ENCODE measurements at places on chromosomes 1 and 21.
A peak's percentile ranks its signal among the peaks of the same experiment; 100 is the strongest.

DNA sequence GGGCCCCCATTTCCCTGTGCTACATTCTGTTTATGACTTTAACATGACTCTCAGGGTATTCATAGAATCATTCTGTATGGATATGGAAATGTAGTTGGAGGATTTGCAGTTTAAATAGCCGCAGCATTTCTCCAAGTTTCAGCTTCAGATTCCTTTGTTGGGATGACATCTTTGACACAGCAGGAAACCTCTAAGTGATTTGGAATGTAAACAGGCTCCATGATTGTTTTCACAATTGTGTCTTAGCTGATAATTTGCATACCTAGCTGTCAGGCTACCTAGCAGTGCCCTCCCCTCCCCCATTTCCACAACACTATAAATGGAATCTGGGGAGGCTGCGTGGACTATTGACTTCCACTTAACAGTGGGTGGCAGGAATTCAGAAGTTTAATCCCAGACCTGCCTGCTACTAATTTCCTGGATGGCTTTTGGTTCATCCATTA, 290.2 kb downstream of the HLX start:
- peak; percentile 83 for DNase-seq

- DNase-seq, result peak; percentile 59
These were observed 58.4 kb upstream of the COL6A1 start for GRCh38 chr21:45923146-45923545.

DNA sequence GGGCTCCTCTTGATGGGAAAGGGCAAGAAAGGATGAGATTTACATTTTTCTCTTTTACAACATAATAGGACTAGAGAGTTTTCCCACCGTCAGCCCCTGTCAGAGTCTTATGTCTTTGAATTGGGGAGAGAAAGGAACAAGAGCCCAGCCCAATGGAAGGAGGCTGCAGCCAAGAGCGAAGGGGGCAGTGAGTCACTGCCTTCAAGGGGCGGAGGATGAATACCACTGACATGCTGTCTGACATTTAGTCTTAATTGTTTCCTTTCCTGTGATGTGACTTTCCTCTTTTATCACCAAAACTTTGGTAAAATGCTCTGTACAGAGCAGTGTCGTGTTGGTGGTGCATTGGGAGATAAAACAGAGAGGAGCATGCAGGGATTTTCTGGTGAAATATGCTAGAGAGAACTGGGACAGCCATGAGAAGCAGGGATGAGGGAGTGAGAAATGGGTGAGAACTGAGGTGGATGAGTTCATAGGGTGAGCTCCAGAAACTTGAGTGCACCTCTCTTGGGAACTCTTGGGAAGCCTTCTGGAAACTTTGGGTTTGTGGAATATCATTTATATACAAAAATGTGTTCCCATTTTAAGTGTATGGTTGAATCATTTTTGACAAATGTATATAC, 179.9 kb upstream of the FGGY start:
- DNase-seq, result peak; percentile 78

- peak; percentile 69 for DNase-seq
These were observed 17.5 kb upstream of the RAB4A start for GRCh38 chr1:229253151-229253974.

GRCh38 chr21:38958940-38959691, 153.4 kb downstream of the ETS2 start:
- peak; percentile 87 for DNase-seq

GRCh38 chr1:83499998-83500397, 498.9 kb downstream of the TTLL7 start:
- no peak for DNase-seq

DNA sequence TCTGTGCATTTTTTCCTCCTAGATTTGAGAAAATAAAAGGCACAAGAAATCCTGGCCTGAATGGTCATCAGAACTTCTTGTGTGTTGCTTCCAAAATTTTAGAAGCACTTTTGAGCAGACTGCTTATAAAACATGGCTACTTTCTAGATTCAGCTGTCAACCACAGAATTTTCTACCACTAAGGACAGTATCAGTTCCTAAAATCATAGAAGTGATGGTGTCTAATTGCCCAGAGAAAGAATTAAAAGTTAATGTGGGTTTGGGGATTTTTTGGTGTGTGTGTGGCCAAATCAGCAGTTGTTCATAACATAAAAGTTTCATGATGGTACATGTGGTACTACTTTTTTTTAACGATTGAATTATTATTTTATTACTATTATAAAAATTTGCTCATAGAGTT, 171.4 kb upstream of the SNX7 start:
- no peak for DNase-seq

DNA sequence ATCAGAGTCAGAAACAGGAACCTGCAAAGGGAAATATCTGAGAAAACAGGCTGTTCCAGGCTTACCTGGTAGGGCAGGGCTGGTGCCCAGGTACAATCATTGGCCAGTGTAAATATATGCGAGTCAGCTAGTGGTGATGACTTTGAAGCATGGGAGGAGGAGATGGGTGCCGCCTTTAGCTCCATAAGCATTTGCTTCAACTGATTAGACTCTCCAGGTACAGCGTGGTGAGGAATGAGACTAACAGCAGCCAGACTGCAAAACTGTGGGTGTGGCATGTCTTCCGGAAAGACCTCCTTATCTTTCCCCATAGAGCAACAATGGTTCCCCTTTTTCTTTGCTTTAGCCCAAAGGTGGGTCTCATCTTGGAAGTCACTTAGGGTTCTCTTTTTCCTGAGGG, 137.2 kb downstream of the LRIG2 start:
- no peak for DNase-seq

DNA sequence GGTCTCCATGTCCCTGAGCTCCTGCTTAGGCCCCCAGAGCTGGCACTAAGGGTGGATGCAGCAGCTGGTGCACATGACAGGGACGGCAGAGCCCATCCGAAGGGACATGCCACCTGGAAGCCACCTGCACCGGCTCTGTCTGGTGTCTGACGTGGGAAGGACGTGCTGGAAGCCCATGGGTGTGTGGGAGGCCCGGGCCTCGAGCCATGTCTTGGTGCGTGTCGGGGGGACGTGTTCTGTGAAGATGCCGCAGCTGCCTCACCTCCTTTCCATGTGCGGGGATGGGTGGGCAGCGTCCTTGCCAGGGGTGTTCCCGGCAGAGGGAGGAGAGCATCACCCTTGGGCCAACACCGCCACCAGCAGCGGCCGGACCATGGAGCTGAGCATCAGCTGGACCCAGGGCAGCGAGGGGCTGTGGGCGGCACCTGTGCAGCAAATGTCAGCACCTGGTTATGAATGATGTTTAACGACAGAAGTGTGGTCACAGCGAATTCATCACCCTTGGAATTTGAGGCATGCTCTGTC, 15.5 kb upstream of the POFUT2 start:
- DNase-seq, result no peak

- DNase-seq, result no peak
These were observed 16.4 kb downstream of the MTHFR start for GRCh38 chr1:11789126-11790067.

GRCh38 chr1:47712596-47713299, 274.9 kb downstream of the FOXD2 start:
- DNase-seq, result no peak

DNA sequence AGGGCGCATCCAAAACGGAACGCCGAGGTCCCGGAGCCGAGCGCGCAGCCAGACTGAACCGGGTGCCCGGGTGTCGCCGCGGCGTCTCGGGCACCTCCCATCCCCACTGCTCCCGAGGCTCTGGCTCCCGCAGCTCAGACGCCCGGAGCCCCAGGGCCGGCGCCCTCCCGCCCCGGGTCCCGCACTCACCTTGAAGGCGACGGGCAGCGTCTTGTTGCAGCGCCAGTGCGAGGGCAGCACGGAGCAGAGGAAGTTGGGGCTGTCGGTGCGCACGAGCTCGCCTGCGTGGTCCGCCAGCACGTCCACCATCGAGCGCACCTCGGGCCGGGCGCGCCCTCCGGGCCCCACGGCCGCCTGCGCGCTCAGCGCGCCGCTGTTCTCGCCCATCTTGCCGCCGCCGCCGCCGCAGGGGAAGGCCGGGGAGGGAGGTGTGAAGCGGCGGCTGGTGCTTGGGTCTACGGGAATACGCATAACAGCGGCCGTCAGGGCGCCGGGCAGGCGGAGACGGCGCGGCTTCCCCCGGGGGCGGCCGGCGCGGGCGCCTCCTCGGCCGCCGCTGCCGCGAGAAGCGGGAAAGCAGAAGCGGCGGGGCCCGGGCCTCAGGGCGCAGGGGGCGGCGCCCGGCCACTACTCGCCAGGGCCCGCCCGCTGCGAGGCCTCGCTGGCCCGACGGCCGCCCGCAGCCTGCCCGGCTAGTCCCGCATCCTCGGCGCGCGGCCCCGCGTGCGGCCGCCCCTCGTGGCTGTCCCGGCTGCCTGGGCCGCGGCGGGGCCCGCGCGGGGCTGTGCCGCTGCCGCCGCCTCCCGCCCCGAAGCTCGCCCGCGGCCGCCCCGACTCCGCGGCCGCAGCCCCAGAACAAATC, 447 bp downstream of the RUNX3 start:
- DNase-seq, result no peak

GRCh38 chr1:52574594-52574993, 21.7 kb upstream of the TUT4 start:
- peak; percentile 97 for DNase-seq

- DNase-seq, result no peak
These were observed 46.7 kb upstream of the HAO2 start for GRCh38 chr1:119321666-119322419.

GRCh38 chr1:21257431-21258135, 32.7 kb downstream of the ECE1 start:
- DNase-seq, result no peak

GRCh38 chr1:41044187-41044586, 22.7 kb upstream of the SLFNL1 start:
- DNase-seq, result no peak

Measured in M059J (cell line).